ENCODE measurements at places on chromosomes 13 and 19. TPM values are rescaled to one million over a fixed set of nuclear protein-coding genes. Genes with fewer than 3 reads are reported as not detected.
A peak's percentile ranks its signal among the peaks of the same experiment; 100 is the strongest.

The NCR1 gene
- total RNA-seq: 1.1 TPM

- H3K36me3 ChIP-seq: no peaks in the 10 kb centered on the region
- no peak overlapping the region for H3K27ac ChIP-seq
- no peak for DNase-seq
- H3K4me3 ChIP-seq: no peak overlapping the region
Measured at GRCh38 chr13:71906448-71906847, 39.4 kb upstream of the DACH1 start.

- DNase-seq: no peak
- no peaks in the 10 kb centered on the region for H3K36me3 ChIP-seq
- H3K4me3 ChIP-seq: no peak overlapping the region
- no peak overlapping the region for H3K27ac ChIP-seq
Measured at GRCh38 chr13:77857531-77858209, 61.0 kb downstream of the EDNRB start.

GRCh38 chr13:91017031-91017668 is 330.3 kb upstream of the MIR17HG start:
- H3K27me3 ChIP-seq: no peaks in the 10 kb centered on the region
- H3K27ac ChIP-seq: no peak overlapping the region
- no peaks in the 10 kb centered on the region for H3K36me3 ChIP-seq
- DNase-seq: peak; percentile 52
- no peak overlapping the region for H3K4me3 ChIP-seq

GRCh38 chr19:8641221-8641907 is 10.9 kb downstream of the NFILZ start:
- H3K4me1 ChIP-seq: peaks cover 6% of the 10 kb centered on the region
- no peak overlapping the region for H3K27ac ChIP-seq
- no peaks in the 10 kb centered on the region for H3K36me3 ChIP-seq
- no peak overlapping the region for H3K4me3 ChIP-seq

DNA sequence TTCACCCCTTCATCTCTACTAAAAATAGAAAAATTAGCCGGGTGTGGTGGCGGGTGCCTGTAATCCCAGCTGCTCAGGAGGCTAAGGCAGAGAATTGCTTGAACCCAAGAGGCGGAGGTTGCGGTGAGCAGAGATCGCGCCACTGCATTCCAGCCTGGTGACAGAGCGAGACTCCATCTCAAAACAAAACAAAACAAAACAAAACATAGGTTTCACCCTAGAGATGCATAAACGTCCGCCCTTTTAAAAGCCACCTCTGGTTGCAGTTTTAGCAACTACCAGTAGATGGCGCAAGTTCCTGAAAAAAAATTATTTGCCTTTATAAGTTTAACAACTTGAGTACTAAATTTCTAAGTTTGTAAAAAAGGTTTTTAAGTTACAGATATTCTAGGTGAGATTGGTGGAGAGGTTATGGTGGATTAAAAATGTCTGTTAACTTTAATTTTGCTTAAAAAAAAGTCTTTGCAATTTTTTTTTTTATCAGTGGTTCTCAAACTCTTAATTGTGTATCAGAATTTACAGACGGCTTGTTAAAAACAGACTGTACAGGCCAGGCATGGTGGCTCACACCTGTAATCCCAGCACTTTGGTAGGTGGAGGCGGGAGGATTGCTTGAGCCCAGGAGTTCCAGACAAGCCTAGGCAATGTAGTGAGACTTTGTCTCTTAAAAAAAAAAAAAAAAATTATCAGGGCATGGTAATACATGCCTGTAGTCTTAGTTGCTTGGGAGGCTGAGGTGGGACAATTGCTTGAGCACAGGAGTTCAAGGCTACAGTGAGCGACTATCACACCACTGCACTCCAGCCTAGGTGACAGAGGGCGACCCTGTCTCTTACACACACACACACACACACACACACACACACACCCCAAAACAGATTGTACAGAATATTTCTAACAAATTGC is 42.1 kb downstream of the NAA16 start:
- DNase-seq: peak; percentile 53
- peak overlapping the region; percentile 51 for H3K27ac ChIP-seq
- H3K4me3 ChIP-seq: no peak overlapping the region
- H3K27me3 ChIP-seq: no peaks in the 10 kb centered on the region
- H3K36me3 ChIP-seq: no peaks in the 10 kb centered on the region
- peaks cover 10% of the 10 kb centered on the region for H3K4me1 ChIP-seq

GRCh38 chr19:55418185-55418584 is 10.6 kb upstream of the UBE2S start:
- peak; percentile 77 for DNase-seq
- H3K4me3 ChIP-seq: no peak overlapping the region
- no peak overlapping the region for H3K27ac ChIP-seq
- H3K27me3 ChIP-seq: no peaks in the 10 kb centered on the region
- no peaks in the 10 kb centered on the region for H3K4me1 ChIP-seq
- H3K36me3 ChIP-seq: no peaks in the 10 kb centered on the region

DNA sequence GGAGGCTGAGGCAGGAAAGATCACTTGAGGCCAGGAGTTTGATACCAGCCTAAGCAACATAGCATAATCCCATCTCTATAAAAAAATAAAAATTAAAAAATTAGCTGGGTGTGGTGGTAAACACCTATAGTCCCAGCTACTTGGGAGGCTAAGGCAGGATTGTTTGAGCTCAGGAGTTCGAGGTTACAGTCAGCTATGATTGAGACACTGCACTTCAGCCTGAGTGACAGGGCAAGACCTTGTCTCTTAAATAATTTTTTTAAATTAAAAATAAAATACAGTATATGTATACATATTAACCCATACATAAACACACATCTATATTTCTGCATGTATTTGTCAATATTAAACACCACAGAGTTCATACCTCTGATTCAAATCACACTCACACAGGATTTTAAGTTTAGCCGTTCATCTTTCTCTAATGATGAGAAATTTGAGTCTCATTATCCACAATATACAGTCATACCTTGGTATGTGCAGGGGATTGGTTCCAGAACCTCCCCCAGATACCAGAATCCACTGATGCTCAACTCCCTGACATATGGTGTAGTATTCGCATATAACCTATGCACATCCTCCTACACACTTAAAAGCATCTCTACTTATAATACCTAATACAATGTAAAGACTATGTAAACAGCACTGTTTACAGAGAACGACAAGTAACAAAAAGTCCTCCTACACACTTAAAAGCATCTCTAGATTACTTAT is 44.7 kb downstream of the PSPC1 start:
- H3K27ac ChIP-seq: no peak overlapping the region
- no peaks in the 10 kb centered on the region for H3K27me3 ChIP-seq
- H3K4me1 ChIP-seq: no peaks in the 10 kb centered on the region

DNA sequence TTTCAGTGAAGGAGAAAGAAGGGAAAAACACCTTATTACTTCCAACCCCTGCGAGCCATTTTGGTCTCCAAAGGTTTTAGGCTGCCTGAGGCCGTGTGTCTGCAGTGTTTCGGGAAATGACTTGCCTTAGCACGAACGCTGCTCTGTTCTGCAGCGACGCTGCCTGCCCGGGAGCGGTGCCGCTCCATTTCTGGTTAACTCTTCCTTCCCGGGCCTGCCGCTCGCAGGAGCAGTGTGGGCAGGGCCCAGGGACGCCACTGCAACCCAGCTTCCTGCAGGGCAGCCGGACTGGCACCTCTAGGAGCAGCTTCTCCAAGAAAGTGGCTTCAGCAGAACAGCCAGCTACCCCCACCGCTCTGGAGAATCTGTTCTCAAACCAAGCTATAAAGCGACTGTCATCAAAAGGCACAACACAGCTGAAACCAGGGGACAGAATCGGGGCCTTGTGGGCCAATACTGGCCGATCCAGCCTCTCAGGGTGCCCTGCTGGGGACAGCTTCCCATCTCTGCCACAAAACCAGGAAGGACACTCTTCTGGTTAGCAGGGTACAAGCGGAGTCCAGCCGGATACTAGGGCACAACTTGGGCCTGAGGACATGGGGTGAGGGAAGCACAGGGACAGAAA is 72.2 kb downstream of the KCTD15 start:
- peaks cover 5% of the 10 kb centered on the region for H3K4me1 ChIP-seq
- DNase-seq: no peak
- no peaks in the 10 kb centered on the region for H3K27me3 ChIP-seq
- no peaks in the 10 kb centered on the region for H3K36me3 ChIP-seq
- H3K4me3 ChIP-seq: no peak overlapping the region
- no peak overlapping the region for H3K27ac ChIP-seq

Measured in Caco-2 (cell line).